Adrenal gland (tissue), 19 donors: ENCODE measurements at places on chromosomes 1 and 21. TPM values are rescaled to one million over a fixed set of nuclear protein-coding genes. Genes with fewer than 3 reads are reported as not detected.

The ADAMTS5 gene
- 0.48 TPM for polyA plus RNA-seq

The ADORA3 gene
- 15.6 TPM for polyA plus RNA-seq

The C1orf210 gene
- not detected for polyA plus RNA-seq

The CNR2 gene
- polyA plus RNA-seq, result 0.08 TPM

The GBP5 gene
- 2.4 TPM for polyA plus RNA-seq

The ANGPTL3 gene
- not detected for polyA plus RNA-seq

The CLIC6 gene
- 0.32 TPM for polyA plus RNA-seq

The TPTE gene
- polyA plus RNA-seq, result not detected

The TACSTD2 gene
- 0.22 TPM for polyA plus RNA-seq

The RPF1 gene
- polyA plus RNA-seq, result 66.9 TPM

- no peak overlapping the region for H3K27ac ChIP-seq
- no peaks in the 10 kb centered on the region for H3K4me1 ChIP-seq
- no peaks in the 10 kb centered on the region for H3K27me3 ChIP-seq
- H3K4me3 ChIP-seq, result no peak overlapping the region
- no peaks in the 10 kb centered on the region for H3K36me3 ChIP-seq
These were observed 177.8 kb downstream of the SIPA1L2 start for GRCh38 chr1:232452117-232452516.

- H3K4me1 ChIP-seq, result peaks cover 5% of the 10 kb centered on the region
- no peak for DNase-seq
- no peaks in the 10 kb centered on the region for H3K27me3 ChIP-seq
- H3K36me3 ChIP-seq, result no peaks in the 10 kb centered on the region
- no peak overlapping the region for H3K4me3 ChIP-seq
These were observed 132.6 kb downstream of the MACF1 start for GRCh38 chr1:39337067-39337466.

DNA sequence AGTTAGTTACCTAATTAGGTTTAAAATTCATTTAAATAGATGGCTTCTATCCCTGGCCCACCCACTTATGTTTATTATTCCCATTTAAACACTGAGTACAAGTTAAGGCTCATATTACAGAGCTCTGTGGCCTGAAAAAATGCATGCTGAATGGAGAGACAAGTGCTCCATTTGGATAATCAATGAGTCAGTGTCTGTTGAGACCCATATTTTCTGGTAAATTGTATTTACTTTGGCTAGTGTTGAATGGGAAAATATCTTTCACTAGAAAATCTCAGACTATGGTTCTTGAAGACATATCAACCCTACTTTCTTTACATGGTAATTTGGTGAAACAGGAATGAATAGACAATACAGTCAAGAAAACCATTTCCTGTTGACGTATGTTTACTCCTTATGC is 356.0 kb downstream of the S1PR1 start:
- no peak overlapping the region for H3K4me3 ChIP-seq
- DNase-seq, result no peak
- no peak overlapping the region for H3K27ac ChIP-seq
- no peaks in the 10 kb centered on the region for H3K27me3 ChIP-seq
- no peaks in the 10 kb centered on the region for H3K4me1 ChIP-seq
- H3K36me3 ChIP-seq, result no peaks in the 10 kb centered on the region

DNA sequence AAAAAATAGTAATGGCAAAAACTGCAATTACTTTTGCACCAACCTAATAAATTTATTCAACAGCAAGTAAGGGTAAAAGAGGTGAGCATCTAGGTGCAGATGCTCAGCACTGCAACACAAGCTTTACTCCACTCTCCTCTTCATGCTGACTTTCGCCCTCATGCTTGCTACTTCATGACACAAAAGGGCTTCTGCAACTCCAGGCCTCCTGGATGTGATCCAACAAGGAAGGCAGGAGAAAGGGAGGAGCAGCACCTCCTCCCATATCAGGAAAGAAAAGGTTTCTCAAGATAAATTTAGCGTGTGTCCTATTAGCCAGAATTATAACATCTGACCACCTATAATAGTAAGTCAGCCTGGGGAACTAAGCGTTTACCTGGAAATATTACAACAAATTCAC is 11.6 kb downstream of the SYF2 start:
- H3K4me1 ChIP-seq, result no peaks in the 10 kb centered on the region
- no peaks in the 10 kb centered on the region for H3K27me3 ChIP-seq
- DNase-seq, result no peak
- peaks cover 59% of the 10 kb centered on the region for H3K36me3 ChIP-seq

- peak overlapping the region; percentile 60 for H3K4me3 ChIP-seq
- no peak for DNase-seq
- no peak overlapping the region for H3K27ac ChIP-seq
- no peaks in the 10 kb centered on the region for H3K36me3 ChIP-seq
These were observed 3.0 kb downstream of the LDLRAD2 start for GRCh38 chr1:21814981-21815582.

GRCh38 chr1:190328361-190328760 is 149.3 kb downstream of the BRINP3 start:
- no peaks in the 10 kb centered on the region for H3K36me3 ChIP-seq
- H3K27me3 ChIP-seq, result no peaks in the 10 kb centered on the region
- DNase-seq, result no peak
- H3K4me3 ChIP-seq, result no peak overlapping the region
- no peak overlapping the region for H3K27ac ChIP-seq
- H3K4me1 ChIP-seq, result no peaks in the 10 kb centered on the region

GRCh38 chr1:60279798-60280197 is 206.2 kb upstream of the C1orf87 start:
- DNase-seq, result no peak
- no peak overlapping the region for H3K27ac ChIP-seq
- H3K4me1 ChIP-seq, result peaks cover 35% of the 10 kb centered on the region
- no peaks in the 10 kb centered on the region for H3K27me3 ChIP-seq
- H3K4me3 ChIP-seq, result no peak overlapping the region
- no peaks in the 10 kb centered on the region for H3K36me3 ChIP-seq

DNA sequence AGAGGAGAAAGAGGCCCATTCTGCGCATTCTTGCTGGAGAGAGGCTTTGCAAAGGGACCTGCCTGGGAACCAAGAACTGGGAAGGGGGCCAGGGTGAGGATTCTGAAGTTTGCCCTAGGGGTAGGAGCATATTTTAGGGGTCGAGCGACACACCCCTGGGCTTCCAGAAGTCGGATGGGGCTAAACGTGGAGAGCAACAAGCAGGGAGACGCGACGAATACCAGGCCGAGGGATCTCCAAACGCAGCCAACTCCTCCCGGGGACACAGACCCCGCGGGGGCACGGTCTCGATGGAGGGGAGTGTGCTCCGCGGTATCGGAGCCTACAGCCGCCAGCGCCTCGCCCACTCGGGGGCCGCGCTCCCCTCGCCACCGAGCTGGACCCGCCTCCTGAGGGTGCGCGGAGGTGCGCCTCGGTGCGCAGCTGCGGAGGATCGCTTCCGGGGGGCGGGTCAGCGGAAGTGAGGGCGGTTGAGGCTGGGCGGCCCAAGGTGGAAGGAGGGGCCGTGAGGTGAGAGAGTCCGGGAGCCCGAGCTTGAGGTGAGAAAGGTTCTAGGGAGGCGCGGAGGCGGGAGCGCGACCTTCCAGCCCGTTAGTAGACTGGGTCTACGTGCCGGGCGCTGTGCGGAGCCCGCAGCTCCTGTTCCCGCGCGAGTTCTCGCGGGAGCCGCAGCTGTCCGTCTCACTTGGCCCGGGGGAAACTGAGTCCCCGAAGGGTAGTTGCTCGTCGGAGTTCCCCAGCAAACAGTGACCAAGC is at the start of gene MTFR1L:
TSS of gene MTFR1L (plus strand) at position 464 of the 756 bp plus-strand sequence. CDS start 3,151 bp downstream, outside the sequence.
- H3K27ac ChIP-seq, result peak within 1 kb of the TSS; percentile 98
- H3K36me3 ChIP-seq, result peaks cover 22% of the 10 kb centered on the region
- DNase-seq, result peak; percentile 91
- peaks cover 29% of the 10 kb centered on the region for H3K4me1 ChIP-seq
- H3K4me3 ChIP-seq, result peak within 1 kb of the TSS; percentile 99
- H3K27me3 ChIP-seq, result no peaks in the 10 kb centered on the region

- DNase-seq, result peak; percentile 68
- no peak overlapping the region for H3K27ac ChIP-seq
- H3K27me3 ChIP-seq, result no peaks in the 10 kb centered on the region
- peaks cover 8% of the 10 kb centered on the region for H3K4me1 ChIP-seq
- H3K36me3 ChIP-seq, result no peaks in the 10 kb centered on the region
These were observed 4.5 kb upstream of the SDC3 start for GRCh38 chr1:30912913-30913652.

DNA sequence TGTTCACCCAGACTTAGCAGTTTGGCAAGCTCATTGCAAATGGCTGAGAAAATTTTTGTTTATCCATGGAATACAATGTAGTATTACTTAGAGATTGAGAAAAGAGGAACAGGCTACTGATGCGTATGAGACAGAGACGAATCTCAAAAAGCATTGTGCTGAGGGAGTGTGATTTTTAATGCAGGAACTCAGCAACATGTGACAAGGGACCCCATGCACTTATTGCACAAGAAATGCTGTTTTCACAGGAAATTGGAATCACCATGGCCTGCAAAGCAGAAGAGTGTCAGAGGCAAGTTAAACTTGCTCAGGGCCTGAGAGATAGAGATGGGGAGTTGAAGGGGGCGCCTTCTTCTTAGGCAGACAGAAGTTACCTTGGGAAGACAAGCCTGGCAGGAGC is 32.6 kb upstream of the TLR5 start:
- no peaks in the 10 kb centered on the region for H3K27me3 ChIP-seq
- peak overlapping the region; percentile 54 for H3K27ac ChIP-seq
- H3K4me1 ChIP-seq, result no peaks in the 10 kb centered on the region
- H3K4me3 ChIP-seq, result no peak overlapping the region

DNA sequence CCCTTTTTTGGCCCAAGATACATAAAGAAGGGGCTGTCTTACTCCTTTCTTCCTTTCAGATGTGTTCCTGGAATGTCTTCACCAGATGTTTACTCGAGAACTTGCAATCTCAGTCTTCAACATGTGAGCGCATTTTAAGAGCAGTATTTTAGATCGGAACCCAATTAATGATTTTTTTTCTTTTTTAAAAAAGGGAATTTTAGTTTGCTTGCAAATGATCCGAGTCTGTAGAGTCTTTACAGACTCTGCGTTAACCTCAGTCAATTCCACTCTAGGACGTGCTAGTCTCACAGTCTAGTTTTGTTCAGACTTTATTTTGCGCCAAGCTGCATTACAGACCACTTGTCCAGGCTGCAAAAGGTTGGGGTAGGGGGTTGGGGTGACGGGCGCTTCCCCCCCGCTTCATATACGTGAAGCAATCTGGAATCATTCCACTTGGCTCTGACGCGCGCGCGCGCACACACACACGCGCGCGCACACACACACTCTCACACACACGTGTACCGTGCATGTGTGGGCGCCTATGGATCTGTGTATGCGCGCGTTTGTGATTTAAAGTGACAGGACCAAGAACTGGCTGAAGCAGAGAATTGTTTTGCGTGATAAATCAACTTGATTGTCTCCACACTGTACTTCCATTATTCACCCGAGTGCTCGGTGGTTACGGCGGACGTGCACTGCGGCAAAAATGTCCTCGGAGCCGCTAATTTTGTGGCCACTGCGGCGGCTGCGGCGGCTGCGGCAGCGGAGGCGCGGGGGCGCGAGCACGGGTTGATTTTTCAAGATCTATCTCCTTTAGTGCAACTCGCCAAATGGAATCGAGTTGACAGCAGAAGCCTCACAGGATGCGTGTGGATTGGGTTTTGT is 25.6 kb upstream of the NFIA start:
- no peaks in the 10 kb centered on the region for H3K27me3 ChIP-seq
- no peaks in the 10 kb centered on the region for H3K36me3 ChIP-seq
- H3K27ac ChIP-seq, result peak overlapping the region; percentile 63
- peaks cover 40% of the 10 kb centered on the region for H3K4me1 ChIP-seq
- DNase-seq, result peak; percentile 70

DNA sequence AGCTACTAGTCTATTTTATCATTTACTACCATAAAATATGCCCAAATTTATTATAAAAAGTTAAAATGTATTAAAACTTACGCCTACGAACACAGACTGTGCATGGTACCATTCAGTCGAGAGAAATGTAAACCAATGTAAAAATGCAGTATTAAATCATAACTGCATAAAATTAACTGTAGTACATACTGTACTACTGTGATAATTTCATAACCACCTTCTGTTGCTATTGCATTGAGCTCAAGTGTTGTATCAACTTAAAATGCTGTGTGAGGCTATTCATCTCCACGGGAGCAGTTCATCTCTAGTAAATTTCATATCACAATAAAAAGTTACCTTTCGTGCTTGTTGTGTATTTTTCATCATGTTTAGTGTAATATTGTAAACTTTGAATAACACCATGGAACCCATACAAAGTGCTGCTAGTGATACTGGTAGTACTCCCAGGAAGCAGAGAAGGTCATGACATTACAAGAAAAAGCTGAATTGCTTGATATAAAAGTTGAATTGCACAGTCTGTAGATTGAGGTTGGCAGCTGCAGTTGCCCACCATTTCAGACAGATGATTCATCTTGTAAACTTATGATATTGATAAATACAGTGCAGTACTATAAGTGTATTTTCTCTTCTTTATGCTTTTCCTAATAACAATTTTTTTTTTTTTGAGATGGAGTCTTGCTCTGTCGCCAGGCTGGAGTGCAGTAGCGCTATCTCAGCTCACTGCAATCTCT is 19.0 kb upstream of the CENPF start:
- H3K27ac ChIP-seq, result no peak overlapping the region
- no peaks in the 10 kb centered on the region for H3K27me3 ChIP-seq
- no peak for DNase-seq
- H3K4me1 ChIP-seq, result no peaks in the 10 kb centered on the region
- H3K4me3 ChIP-seq, result no peak overlapping the region

DNA sequence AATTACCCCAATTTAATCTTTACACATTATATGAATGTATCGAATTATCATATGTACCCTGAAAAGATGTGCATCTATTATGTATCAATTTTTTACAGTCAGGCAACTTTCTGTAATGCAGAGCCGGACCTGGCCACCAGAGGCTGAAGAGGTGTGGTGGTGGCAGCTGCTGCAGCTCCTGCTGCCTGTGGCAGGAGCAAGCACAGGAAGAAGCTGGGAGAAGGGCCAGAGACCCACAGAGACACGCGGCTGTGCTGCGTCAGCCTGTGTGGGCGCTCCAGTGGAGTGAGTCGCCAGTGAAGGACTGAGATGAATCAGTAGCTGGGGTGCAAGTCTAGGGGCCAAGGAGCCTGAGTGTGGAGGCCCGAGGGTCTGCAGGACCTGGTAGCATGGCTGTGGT is 74.3 kb upstream of the COG2 start:
- H3K27ac ChIP-seq, result no peak overlapping the region
- H3K4me3 ChIP-seq, result no peak overlapping the region
- peaks cover 4% of the 10 kb centered on the region for H3K4me1 ChIP-seq
- no peaks in the 10 kb centered on the region for H3K36me3 ChIP-seq
- H3K27me3 ChIP-seq, result no peaks in the 10 kb centered on the region
- DNase-seq, result no peak

GRCh38 chr1:241213139-241213538 is 143.9 kb downstream of the RGS7 start:
- H3K36me3 ChIP-seq, result no peaks in the 10 kb centered on the region
- H3K4me3 ChIP-seq, result no peak overlapping the region
- H3K4me1 ChIP-seq, result no peaks in the 10 kb centered on the region
- H3K27me3 ChIP-seq, result no peaks in the 10 kb centered on the region

- H3K27me3 ChIP-seq, result no peaks in the 10 kb centered on the region
- DNase-seq, result no peak
- H3K36me3 ChIP-seq, result no peaks in the 10 kb centered on the region
- H3K4me3 ChIP-seq, result no peak overlapping the region
These were observed 298.9 kb downstream of the DPYD start for GRCh38 chr1:97621955-97622354.

GRCh38 chr1:201511396-201511940 is 4.5 kb upstream of the CSRP1 start:
- peaks cover 25% of the 10 kb centered on the region for H3K4me1 ChIP-seq
- H3K27me3 ChIP-seq, result no peaks in the 10 kb centered on the region
- no peak overlapping the region for H3K4me3 ChIP-seq
- H3K27ac ChIP-seq, result peak overlapping the region; percentile 55
